Stimulated activated CD4-positive, alpha-beta T cell treated with anti-CD3 and anti-CD28 coated beads, TNF-alpha, amount 100 ng/mL, for 24 hours (primary cell): ENCODE measurements at places on chromosomes 7 and 10.

- DNase-seq = peak; percentile 40
Observed at GRCh38 chr10:43076876-43077420, at the start of gene RET. RET (plus strand) TSS chr10:43077069; CDS start chr10:43077259, 190 bp downstream.

DNA sequence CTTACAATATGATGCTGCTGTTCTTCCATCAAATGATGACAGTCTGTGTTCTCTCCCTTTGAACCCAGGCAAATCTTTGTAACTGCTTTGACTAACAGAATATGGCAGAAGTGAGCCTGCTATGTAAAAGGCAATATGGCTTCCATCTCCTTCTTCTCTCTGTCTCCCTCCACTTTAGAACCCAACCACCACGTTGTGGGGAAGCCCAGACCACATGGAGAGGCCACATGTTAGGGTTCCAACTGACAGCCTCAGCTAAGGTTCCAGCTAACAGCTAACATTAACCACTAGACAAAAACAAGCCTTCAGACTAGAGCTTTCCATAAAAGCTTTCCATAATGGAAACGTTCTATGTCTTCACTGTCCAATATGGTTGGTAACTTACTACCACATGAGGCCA lies 107.7 kb downstream of the PRTFDC1 start:
- DNase-seq = no peak

DNA sequence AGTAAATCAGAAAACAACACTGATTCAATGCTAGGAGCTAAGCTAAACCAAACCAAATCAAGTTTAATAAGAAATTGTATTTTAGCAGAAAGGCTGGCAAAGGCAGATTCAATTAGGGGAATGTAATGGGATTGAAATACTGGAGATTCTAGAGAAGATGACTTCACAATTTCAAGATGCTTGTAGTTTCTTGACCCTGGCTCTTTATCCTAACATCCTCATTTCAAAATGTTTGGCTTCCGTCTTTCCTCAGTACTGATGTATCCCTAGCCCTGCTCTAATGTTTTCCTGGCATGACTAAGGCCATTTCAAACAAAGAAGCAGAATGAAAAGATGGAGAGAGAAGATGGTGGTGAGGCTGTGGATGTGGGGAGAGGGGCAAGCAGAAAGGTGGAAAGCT lies 2.7 kb upstream of the JCAD start:
- DNase-seq = no peak

DNA sequence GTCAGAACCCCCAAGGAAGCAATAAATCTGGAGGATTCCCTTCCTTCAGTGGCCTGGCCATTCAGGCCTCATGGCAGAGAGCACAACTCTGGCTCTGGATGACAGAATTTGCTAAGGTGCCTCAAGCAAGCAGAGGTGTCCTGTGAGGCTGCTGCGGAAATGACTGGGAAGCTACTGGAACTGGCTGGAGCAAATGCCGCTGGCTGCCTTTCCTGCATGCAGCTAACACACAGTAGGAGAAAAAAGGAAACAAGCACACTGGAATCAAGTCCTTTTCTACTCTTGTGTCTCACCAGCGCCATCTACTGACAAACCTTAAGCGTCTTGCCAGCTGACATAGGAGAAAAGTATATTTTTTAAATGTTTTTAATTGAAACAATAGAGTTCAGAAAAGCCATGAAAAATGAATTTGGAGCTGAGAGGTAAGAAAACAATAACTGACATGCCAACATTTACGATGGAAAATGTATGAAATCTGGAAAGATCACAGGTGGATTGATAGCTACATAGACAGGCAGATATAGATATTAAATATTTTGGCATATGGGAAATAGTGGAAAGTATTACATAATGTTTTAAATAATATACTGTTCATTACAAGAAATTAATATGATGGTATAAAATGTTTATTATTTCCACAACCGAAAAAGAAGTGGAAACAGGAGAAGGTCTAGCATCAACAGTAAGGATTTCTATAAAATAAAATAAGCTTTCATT lies 951.6 kb downstream of the ANKRD7 start:
- no peak for DNase-seq

DNA sequence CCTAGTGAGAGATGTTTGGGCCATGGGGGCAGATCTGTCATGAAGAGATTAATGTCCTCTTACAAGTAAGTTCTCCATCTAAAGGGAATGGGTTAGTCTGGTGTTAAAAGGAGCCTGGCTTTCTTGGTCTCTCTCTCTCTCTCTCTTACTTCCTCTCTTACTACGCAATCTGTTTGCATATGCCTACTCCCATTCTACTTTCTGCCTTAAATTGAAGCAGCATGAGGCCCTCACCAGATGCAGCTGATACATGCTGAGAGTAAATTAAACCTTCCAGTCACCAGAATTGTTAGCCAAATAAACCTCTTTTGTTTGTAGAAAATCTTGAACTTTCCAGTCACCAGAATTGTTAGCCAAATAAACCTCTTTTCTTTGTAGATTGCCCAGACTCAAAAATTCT lies 884.1 kb downstream of the NRG3 start:
- no peak for DNase-seq

GRCh38 chr7:52726493-52726892 lies 308.9 kb upstream of the POM121L12 start:
- no peak for DNase-seq

- DNase-seq = no peak
Observed at GRCh38 chr7:28163949-28164348, 16.6 kb downstream of the JAZF1 start.

DNA sequence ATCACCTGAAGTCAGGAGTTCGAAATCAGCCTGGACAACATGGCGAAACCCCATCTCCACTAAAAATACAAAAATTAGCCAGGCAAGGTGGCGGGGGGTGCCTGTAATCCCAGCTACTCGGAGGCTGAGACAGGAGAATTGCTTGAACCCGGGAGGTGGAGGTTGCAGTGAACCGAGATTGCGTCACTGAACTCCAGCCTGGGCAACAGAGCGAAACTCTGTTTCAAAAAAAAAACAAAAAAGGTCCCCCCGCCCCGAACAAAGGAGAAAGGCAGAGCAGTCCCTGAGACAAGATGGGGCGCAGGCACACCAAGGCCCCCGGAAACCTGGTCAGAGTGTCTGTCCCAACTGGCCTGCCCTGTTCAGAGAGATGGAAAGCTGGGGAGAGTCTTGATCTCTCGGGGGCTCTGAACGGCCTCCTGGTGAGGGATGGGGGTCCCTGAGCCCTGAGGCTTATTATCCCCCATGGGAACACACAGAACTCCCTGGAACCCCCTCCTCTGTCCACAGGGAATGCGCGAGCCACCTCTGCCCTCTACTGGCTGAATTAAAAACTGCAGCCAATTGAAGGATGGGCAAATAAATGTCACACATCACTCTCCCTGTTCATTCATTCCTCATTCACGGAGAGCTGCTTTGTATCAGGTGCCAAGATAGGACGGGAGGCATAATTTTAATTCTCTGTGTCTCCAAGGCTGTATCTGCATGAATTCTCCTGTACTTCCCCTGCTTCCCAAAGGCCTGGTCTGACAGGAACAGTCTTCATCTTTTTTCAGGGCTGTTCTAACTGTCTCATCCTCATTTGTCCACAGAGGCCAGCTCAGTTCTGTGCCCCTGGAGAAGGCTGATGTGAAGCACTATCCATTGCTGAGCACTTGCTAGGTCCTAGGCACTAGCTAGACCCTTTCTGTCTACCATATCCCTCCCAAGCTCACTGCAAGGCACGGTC lies 28.9 kb downstream of the MAT1A start:
- DNase-seq = no peak

- DNase-seq = no peak
Observed at GRCh38 chr10:15265558-15265957, 97.1 kb upstream of the NMT2 start.

GRCh38 chr10:64430690-64431323 lies 909.6 kb downstream of the REEP3 start:
- DNase-seq = no peak

- DNase-seq = no peak
Observed at GRCh38 chr10:67629461-67629971, 66.5 kb downstream of the CTNNA3 start.

GRCh38 chr10:33279276-33279675 lies 55.2 kb downstream of the NRP1 start:
- DNase-seq = no peak

DNA sequence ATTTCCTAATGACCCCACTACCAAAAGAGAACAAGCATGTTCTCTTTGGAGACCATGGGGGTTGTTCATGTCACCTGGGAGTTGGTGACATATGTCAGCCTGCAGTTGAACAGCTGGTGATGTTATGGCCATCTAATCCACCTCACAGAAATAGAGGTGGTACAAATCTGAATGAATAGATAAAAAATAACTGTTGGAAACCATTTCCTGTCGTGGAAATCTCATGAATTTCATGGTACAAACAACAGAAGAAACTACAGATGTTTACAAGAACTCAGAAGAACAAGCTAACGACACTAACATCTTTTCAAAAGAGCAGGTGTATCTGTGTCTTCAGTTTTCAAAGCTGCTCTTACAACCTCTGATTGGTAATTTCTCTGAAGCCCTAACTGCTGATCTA lies 81.3 kb downstream of the RAPGEF5 start:
- DNase-seq = no peak

GRCh38 chr10:8661886-8662285 lies 607.4 kb downstream of the GATA3 start:
- no peak for DNase-seq

DNA sequence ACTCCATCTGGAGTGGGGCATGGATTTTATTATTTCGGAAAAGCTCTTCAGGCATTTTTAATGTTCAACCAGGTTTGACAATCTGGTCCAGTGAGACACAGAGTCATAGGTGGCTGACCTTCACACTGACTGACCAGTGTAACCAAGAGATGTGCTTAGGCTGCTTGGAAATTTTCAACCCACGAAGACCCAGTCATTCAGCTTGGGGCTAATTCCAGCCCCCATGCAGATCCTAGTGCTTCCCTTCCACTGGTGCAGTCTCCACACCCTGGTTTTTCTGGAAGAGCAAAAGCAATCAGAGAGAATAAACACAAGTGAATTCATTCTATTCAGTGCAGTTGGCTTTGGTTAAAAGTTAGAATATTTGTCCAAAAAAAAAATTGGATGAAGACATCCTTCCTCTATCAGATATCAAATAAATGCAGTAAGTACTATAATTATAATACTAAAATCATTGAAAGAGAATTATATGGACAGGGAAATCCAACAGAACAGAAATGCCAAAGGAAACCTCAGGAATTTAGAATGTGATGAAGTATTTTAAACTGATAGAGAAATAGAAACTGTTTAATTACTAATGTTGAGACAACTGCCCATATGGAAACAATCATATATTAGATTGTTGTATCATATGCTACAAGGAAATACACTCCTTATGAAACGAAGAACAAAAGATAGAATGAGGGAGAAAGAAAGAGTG lies 178.0 kb downstream of the NPSR1 start:
- DNase-seq = no peak

GRCh38 chr10:77236700-77237099 lies 400.9 kb downstream of the KCNMA1 start:
- DNase-seq = no peak

- DNase-seq = no peak
Observed at GRCh38 chr10:113228530-113228929, 278.5 kb downstream of the TCF7L2 start.

DNA sequence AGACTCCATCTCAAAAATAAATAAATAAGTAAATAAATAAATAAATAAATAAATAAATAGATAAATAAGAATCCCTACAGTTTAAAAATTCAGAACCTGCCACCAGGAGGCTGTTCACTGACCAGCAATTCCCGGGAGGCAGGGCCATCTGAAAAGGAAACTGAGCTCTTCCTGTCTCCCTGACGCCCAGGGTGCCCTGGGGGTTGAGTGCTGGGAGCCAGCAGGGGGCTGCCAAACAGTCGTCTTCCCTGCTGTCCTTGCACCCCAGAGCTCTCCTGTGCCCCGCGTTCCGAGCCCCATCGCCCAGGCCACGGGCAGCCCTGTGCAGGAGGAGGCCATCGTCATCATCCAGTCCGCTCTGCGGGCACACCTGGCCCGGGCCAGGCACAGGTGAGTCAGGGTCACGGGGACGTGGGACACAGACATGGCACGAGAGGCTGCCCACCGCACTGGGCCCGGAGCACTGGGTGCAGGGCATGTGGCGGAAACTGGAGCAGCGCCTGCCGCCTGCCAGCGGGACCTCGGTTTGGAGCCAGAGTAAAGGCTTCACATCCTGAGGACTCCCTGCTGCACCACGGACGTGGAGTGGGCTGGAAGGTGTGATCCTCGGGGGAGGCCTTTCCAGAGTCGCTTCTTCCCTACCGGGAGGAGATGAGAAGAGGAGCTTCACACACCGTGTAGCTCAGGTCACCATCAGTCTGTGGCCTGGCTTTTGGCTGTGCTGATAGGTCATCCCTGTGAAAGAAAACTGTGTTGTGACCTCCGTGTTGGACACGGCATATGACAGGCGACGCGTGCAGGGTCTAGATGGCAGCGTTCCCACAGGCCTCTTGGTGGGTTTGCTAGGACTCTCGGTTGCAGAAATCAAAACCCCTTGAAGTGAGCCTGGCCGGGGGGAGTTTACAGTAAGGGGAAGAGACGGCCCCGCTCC lies 25.9 kb upstream of the TTYH3 start:
- no peak for DNase-seq
